Right kidney (tissue), 9 donors: ENCODE measurements at places on chromosomes 11 and 22.

- DNase-seq: peak; percentile 80
Observed at GRCh38 chr22:32880893-32881596, 79.5 kb downstream of the TIMP3 start.

DNA sequence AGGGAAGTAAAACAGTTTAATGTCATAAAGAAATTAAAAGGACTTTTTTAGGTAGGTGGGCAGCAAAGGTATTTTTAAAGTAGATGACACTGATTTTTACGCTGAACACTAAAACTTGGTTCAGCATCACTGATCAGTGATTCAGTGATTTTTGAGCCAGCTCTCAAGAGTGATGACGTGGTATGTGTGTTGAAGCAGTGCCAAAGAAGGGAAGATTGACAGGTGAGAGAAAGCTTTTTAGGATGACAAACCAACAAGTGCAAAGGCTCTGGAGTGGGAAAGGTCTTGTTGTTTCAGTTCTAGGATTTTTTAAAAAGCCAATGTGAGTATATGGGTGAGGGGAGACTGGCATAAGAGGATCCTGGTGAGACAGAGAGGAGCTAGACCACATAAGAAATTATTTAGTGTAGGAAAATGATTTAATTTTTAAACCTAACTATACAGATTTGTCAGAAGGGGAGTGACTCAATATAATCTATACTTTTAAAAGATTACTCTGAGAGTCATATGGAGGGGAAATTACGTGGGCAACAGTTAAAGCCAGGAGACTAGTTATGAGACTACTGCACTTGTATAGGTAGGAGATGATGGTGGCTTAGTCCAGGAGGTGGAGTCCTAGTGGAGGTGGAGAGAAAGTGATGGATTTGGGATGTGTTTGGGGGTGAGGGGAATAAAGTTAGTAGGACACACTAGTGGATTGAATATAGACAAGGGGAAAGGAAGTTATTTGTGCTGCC is 17.6 kb upstream of the CALCB start:
- DNase-seq: no peak

GRCh38 chr11:73412308-73412707 is 36.1 kb downstream of the RELT start:
- DNase-seq: no peak

DNA sequence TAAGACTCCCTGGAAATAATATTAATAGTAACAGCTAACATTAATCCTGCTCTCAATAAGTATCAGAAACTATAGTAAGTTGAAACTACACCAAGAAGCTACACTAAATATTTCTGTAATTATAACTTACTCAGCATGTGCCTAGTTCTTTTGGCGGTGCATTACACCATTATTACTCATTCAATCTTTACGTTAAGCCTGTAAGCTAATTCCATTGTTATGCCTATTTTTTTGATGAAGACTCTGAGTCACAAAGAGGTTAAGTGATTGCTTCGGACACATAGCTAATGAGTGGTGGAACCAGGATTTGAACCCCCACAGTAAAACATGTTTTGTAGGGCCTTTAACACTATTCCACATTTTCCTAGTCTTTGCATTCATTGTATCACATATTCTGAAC is 111.6 kb downstream of the RASSF10 start:
- no peak for DNase-seq

DNA sequence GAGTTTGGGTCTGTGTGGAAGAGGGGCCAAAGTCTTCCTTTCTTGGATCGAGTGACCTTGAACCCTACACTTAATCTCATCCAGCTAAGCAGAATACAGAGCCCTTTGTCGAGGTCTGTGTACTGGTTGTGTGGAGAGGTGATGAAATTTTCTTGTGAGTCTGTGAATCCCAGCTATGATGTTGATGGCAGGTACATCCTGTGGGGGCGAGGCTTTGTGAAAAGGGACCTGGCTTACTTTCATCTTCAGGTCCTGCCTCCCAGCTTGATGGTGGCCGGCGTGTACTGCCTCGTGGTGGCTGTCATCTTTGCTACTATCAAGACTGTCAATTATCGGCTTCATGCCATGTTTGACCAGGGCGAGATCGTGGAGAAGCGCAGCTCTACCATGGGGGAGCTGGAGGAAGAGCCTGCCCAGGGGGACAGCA is 1.0 kb downstream of the PCNX3 start:
- DNase-seq: no peak

DNA sequence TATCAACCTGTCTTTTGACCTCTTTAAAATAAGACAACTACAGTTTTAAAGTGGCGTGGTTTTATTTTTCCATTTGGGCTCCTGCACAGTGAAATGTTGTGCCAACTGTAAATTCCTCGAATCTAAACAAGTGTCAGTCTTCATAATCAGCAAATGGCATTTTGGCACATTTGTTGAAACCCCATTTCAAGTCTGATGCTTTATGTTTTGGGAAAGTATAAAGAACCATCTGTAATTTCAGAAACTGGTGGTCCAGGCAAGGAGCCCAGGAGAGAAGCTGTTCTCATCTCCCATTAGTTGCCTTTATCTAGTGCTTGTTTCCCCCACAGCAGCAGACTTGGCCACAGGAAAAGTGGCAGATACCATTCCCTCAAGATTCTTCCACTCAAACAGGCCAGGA is 32.7 kb downstream of the VWA5A start:
- DNase-seq: no peak

GRCh38 chr11:63775191-63775590 is 6.6 kb upstream of the ZFTA start:
- no peak for DNase-seq

DNA sequence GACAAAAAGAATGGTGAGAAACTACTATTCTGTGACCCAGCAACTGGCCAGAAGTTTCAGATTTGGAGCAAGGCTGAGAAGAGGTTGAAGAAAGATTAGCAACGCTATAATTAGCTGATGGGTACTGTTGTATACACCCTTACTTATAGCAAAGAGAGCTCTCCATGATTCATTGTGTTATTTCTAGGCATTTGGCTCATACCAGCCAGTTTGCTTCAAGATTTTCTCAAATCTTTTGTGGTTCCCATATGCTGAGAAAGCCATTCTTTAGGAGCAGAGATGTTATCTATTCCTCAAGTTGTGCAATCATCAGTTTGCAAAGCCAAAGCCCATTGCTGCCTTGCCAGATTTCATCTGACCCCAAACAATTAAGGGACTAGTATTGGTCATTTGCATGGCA is 179.4 kb downstream of the ETS1 start:
- no peak for DNase-seq

DNA sequence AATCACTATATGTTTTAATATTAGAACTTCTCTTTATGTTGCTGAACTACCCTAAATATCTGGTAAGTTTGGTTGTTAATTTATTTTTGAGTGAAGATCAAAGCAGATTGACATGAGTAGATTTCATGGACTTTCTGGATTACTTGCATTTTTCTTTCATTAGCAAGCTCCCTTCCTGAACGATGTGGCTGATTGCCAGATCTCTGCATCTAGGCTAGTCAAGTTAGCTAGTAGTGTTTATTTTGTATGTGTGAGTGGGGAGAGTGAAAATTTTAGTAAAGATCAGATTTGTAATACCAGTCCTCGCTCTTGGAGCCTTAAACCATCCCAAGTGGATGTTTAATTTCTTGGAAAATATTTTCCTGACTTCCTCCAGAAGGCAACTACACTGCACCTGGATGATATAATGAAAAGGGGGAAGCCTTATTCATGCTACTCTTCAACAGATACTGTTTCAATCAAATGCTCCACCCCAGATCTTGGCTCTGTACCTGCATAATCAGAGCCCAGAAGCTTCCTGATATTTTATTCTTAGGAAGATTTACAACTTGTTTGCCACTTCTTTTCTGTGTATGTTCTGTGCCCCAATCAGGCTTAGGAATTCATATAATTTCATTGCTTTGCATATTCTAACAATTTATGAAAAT is 143.2 kb upstream of the GRIA4 start:
- DNase-seq: no peak

GRCh38 chr22:50674130-50674500 is 1.5 kb downstream of the SHANK3 start:
- no peak for DNase-seq

DNA sequence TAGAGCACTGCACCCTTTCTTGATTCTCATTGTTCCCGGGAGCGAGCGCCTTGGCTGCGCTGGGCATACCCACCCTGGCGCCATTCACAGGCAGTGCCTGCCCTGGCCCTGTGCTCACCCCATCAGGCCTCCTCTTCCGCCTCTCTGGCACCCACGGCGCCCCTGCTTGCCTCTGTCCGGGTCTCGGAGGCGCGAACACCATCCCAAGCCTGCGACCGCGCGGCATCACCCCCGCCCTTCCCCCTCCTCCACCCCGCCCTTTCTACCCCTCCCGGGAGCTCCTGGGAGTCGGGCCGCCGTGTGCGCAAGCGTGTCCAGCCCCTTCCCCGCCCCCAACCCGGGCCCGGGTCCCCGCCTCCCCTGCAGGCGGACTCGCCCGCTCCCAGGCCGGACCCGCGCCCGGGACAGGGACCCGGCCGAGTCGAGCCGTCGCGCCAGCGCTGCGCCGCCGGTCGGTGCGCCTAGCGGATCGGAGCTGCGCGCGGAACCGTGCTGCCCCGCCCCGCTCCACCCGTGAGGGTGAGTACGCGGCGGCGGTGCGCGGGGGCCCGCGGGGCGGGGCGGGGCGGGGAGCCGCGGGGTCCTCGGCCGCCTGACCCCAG is at the start of gene ST3GAL4:
Gene ST3GAL4, plus strand, starts transcription at position 363 of the 602 bp plus-strand sequence. CDS start 50,470 bp downstream, outside the sequence.
- DNase-seq: peak; percentile 84

GRCh38 chr11:96014217-96014616 is 90.3 kb upstream of the MTMR2 start:
- no peak for DNase-seq

DNA sequence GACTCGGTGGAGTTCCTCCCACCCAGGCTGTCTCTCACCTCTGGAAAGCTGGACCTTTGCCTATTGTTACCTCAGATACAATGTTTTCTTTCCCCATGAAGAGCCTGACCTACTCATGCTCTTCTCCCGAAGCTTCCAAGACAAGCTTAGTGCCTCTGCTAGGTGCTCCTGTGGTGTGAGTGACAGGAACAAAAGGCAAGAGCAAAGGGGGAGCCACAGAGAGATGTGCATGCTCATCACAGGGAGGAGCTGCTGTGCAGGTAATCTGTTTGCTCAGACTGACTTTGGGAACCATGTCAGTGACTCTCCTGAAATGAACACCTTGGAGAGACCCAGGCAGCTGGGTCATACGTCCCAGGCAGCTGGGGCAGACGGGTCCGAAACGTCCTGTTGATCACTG is 53.6 kb upstream of the VSTM5 start:
- no peak for DNase-seq

DNA sequence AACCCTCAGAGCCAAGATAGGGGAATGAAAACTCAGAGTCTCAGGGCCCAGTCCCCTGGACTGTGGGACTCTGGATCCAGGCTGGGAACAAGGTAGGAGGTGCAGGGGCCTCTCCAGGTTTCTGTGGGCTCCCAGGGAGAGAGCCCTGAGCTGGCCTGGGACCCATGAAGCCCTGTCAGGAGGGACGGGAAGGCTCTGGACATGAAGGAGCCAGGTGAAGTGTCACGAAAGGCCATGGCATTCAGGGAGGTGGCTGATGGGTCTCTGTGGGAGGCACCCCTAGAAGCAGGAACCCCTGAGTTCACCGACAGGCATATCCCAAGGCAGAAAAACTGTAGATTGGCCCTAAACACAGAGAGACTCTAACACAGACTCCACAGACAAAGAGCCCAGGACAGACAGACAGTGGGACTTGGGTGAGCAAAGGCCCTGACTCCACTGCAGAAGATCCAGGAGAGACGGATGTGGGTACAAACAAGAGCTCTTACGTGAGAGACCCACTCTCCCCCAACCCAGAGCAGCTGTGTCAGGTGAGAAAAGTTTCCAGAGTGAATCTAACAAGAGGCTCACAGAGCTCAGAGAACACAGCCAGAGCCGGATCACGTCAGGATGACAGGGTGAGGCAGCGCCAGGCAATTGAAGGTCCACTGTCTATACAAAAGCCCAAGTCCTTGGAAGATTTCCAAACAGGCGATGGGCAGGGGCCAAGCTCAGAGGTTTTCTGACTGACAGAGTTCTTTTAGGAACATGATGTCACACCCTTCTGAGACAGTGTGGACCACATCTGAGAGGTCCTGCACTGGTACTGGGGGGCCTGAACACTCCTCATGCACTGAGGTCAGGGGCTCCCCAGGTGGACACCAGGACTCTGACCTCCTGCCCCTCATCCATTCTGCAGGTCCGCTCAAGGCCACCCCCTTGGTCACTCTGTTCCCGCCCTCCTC is 27.4 kb downstream of the IGLL5 start:
- DNase-seq: no peak

- no peak for DNase-seq
Observed at GRCh38 chr11:112345706-112346105, 85.0 kb upstream of the PLET1 start.

GRCh38 chr22:44272401-44272771 is 40.4 kb downstream of the SHISAL1 start:
- no peak for DNase-seq

- DNase-seq: no peak
Observed at GRCh38 chr11:117387992-117388755, 60.5 kb downstream of the CEP164 start.

DNA sequence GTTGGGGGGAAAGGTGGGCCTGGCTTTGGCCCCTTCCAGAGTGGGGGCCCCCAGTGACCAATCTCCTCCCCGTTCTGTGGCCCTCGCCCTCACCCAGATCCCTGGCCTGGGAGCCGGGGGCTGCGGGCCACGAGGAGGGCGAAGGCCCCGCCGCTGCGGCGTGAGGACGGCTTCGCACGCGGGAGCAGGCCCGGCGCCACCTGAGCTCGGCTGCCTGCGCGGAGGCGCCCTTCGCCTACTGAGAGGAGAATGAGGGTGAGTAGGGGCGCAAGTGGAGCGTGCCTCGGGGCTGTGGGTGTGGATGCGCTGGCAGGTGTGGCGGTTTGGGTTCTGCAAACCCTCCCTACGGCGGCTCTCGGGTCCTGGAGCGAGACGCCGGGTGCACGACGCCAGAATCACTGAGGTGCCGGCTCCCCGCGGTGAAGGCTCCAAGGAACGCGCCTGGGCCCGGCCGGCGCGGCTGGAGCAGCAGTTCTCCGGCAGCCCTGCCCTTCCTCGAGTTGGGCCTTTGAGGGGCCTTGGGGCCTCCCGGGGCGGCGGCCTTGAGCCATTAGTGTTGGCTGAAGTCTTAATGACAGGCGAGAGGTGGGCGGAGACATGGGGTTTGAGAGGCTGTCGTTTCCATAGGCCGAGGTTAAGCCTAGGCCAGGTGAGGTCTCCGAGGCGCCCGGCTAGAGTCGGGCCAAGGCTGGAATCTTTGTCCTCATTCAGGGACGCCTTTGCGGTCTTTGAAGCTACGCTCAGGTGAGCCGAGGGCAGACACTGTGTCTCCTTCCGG is 65.3 kb downstream of the CTTN start:
- no peak for DNase-seq

GRCh38 chr11:107719073-107719472 is 7.2 kb upstream of the SLN start:
- DNase-seq: no peak

- DNase-seq: no peak
Observed at GRCh38 chr11:662689-663274, 25.7 kb downstream of the DRD4 start.

- no peak for DNase-seq
Observed at GRCh38 chr11:45662096-45662664, 3.2 kb downstream of the CHST1 start.

GRCh38 chr11:70473873-70474690 is 75.8 kb downstream of the CTTN start:
- DNase-seq: no peak
